Cortex of kidney (tissue), 1 donor: ENCODE measurements at places on chromosomes 13 and 19.

- no peak for DNase-seq
Measured at GRCh38 chr13:90070837-90071525, 1276.5 kb upstream of the MIR17HG start.

DNA sequence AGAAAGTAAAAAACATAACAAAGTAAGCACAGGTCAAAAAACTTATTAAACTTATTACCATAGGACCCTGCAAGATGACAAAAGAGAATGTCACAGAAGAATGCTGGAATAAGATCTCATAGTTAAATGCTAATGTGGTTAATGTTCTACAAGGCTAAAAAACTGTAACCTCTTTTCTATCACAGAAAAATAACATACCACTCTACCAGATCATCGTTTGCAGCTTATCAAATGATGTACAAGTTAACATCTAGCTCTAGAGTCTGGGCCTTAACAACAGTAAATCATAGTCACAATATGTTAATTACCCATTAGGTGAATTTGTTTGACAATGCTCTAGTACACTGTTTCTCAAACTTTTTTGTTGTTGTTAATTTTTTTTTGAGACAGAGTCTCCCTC is 53.0 kb downstream of the NUFIP1 start:
- DNase-seq, result no peak

DNA sequence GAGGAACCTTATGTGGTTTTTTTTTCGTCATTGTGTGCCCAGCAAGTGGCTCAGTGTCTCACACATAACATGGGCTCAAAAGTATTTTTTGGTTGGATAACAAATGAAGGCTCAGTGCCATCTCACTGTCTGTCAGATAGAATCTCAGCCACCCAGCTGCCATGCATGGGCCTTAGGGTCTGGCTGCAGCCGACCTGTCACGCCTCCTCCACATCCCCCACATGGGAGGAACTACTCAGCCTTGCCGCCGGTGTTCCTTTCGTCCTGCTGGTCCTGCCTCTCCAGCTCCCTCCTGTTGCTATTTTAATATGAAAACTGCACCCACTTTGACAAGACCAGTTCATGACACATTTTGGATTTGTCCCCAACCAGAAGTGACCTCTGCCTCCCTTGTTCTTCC is 121.2 kb downstream of the SHISA2 start:
- no peak for DNase-seq

- no peak for DNase-seq
Measured at GRCh38 chr13:33125821-33126570, 109.8 kb downstream of the KL start.

- DNase-seq, result no peak
Measured at GRCh38 chr13:35712907-35713761, 236.6 kb upstream of the MAB21L1 start.

DNA sequence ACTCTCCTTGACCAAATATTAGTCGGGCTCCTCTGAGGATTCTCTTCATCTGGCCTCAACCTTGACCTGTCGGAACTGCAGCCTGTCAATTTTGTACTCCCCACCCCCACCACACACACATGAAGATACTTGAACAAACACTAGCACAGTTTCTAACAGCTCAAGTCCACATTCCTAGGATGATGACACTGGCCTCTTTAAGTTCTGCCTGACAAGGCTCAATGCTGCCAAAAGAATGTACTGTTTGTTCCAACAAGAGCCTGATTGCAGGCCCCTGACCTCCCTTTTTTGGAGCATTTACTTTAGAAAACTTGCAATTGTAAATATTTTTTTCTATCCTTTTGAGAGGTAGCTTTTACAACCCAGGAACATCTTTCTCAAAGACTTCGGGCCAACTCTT is 169.2 kb upstream of the IRS2 start:
- no peak for DNase-seq

DNA sequence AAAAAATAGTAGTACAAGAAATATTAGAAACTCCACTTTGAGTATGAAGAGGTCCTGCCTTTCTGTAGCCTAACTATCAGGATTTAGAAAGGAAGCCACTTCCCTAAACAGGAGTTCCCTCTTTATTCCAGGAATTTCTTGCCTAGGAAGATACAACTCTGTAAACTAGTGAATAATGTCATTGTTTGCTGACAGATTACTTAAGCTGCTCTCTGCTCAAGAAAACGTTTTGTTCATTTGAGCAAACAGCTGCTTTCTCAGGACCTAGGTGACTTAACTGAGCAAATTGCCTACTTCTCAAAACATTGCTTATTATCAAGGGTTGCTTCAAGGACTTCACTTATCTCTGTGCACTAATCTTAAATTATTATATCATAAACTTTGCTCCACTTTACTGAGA is 1419.4 kb upstream of the SLC10A2 start:
- DNase-seq, result no peak

GRCh38 chr19:42295831-42296525 is 6.0 kb upstream of the PRR19 start:
- no peak for DNase-seq

GRCh38 chr13:92259046-92259445 is 860.6 kb downstream of the GPC5 start:
- DNase-seq, result no peak

- DNase-seq, result no peak
Measured at GRCh38 chr13:26060357-26060756, 8.5 kb upstream of the SHISA2 start.

- no peak for DNase-seq
Measured at GRCh38 chr19:46406976-46407375, 6.4 kb downstream of the CCDC8 start.

GRCh38 chr13:27138457-27139093 is 33.0 kb downstream of the USP12 start:
- no peak for DNase-seq

- no peak for DNase-seq
Measured at GRCh38 chr13:75724752-75725517, 88.8 kb downstream of the LMO7 start.

- DNase-seq, result no peak
Measured at GRCh38 chr19:53809518-53810186, 14.5 kb downstream of the NLRP12 start.

- DNase-seq, result no peak
Measured at GRCh38 chr19:19578252-19578651, 40.2 kb downstream of the CILP2 start.

DNA sequence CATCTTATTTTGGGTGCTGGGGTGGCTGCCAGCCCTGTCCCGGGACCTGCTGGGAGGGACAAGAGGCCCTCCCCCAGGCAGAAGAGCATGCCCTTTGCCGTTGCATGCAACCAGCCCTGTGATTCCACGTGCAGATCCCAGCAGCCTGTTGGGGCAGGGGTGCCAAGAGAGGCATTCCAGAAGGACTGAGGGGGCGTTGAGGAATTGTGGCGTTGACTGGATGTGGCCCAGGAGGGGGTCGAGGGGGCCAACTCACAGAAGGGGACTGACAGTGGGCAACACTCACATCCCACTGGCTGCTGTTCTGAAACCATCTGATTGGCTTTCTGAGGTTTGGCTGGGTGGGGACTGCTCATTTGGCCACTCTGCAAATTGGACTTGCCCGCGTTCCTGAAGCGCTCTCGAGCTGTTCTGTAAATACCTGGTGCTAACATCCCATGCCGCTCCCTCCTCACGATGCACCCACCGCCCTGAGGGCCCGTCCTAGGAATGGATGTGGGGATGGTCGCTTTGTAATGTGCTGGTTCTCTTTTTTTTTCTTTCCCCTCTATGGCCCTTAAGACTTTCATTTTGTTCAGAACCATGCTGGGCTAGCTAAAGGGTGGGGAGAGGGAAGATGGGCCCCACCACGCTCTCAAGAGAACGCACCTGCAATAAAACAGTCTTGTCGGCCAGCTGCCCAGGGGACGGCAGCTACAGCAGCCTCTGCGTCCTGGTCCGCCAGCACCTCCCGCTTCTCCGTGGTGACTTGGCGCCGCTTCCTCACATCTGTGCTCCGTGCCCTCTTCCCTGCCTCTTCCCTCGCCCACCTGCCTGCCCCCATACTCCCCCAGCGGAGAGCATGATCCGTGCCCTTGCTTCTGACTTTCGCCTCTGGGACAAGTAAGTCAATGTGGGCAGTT is 8.6 kb downstream of the CALM3 start:
- DNase-seq, result no peak

- no peak for DNase-seq
Measured at GRCh38 chr13:47511647-47512046, 489.4 kb downstream of the SUCLA2 start.

DNA sequence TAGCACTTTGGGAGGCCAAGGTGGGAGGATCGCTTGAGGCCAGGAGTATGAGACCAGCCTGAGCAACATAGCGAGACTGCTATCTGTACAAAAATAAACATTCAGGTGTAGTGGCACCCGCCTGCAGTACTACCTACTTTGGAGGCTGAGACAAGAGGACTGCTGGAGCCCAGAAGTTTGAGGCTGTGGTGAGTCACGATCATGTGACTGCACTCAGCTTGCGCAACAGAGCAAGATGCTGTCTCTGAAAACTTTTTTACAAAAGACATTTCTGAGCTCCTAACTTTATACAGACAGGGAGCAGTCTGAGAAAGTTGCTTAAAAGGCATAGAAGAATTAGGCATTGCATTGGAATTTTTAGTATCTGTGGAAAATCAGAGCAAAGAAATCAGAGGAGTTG is 10.4 kb upstream of the TBC1D4 start:
- DNase-seq, result no peak

- DNase-seq, result no peak
Measured at GRCh38 chr13:108813587-108814170, 184.3 kb downstream of the MYO16 start.

- no peak for DNase-seq
Measured at GRCh38 chr19:33143897-33144405, 12.0 kb downstream of the WDR88 start.

- no peak for DNase-seq
Measured at GRCh38 chr19:41853344-41853743, 6.7 kb upstream of the RPS19 start.

- DNase-seq, result no peak
Measured at GRCh38 chr19:34306213-34306661, 51.9 kb downstream of the GARRE1 start.

DNA sequence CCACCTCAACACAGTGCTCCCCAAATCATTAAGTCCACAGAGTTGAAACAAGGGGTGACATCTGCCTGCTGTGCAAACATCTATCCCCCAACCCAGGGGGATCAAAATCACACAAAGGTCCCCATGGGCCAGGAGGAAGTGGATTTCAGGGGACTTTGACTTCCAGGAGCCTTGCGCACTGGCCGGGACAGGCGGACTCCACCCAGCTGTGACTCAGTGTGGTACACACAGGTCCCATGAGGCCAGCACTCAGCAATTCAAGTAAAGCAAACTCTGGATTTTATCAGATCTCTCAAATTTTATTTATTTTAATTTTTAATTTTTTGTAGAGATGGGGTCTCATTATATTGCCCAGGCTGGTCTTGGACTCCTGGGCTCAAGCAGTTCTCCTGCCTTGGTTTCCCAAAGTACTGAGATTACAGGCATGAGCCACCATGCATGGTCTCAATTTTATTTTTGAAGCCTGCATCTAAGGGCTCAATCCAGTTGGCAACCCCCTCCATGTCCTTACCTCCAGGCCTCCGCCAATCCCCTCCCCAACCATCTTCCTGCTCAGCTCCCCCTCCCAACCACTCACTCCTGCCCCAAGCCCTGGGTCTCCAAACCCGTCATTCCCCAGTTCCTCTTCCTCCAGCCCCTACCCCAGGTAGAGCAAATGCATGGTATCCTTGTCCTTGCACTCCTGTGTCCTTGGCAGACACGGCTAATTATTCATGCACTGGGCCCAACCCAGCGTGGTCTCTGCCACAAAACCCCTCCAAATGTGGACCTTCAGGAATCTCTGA is 18.2 kb downstream of the ARHGAP33 start:
- no peak for DNase-seq

- no peak for DNase-seq
Measured at GRCh38 chr19:16376649-16377048, 52.0 kb downstream of the KLF2 start.

DNA sequence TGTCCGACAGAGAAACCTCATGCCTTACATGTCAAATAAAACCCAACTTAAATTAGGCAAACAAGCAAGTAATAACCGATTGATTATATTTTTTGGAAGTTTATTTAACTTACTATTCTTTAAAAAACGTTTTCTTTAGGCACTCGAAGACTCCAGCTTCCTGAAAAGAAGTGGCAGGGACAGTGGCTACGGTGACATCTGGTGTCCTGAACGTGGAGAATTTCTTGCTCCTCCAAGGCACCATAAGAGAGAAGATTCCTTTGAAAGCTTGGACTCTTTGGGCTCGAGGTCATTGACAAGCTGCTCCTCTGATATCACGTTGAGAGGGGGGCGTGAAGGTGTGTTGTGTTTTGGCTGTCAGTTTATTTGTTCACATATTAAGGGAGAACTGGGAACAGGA is 164.4 kb downstream of the LMO7 start:
- DNase-seq, result no peak

DNA sequence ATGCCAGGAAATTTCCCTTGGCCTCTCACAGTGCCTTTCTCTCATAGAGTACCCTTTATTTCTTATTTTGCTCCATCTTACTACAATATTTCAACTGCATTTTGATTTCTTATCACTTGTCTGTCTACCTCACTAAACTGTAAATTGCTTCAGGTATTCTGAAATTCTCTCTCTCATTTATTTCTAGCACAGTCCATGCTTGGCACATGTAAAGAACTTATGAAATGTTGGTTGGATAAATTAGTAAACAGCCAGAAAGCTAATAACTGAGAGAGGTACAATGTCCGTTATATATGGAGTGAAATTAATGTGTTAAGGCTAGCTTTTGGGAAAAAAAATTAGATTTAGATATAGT is 138.3 kb upstream of the RFC3 start:
- no peak for DNase-seq

- no peak for DNase-seq
Measured at GRCh38 chr13:32829269-32829668, 187.0 kb upstream of the KL start.

GRCh38 chr13:106344342-106344741 is 191.1 kb downstream of the EFNB2 start:
- DNase-seq, result no peak

GRCh38 chr19:18736415-18737336 is 53.2 kb downstream of the CRTC1 start:
- DNase-seq, result no peak

DNA sequence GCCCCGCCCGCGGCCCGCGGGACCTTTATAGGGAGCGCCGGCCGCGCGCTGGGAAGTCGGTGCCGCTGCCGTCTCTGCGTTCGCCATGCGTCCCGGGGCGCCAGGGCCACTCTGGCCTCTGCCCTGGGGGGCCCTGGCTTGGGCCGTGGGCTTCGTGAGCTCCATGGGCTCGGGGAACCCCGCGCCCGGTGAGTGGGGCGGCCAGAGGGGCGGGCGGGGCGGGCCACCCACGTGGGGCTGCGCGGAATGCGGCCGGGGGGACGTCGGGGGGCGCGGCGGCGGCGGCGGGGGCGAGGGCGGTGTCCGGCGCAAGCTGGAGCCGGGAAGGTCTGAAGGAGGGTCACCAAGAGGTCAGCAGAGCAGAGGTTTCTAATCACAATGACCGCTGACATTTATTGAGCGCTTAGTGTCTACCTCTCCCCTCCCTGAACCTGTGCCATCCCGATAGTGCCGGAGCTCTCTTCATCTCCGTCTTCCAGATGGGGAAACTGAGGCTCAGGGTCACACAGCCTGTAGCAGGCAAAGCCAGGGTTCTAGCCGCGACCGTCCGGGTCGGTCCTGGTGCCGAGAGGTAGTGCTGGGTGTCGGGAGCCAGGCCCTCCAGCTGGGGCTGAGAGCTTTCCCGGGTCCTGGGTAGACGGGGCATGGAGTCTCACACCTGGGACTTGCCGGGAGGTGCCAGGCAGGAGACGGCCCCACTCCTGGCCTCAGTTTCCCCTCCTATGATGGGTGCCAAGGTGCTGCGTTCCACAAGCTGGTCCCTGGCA is at the start of gene FSTL3:
Gene FSTL3, plus strand, starts transcription at position 54 of the 767 bp plus-strand sequence. Its CDS starts 32 bp downstream, at position 86.
- no peak for DNase-seq
